ENCODE measurements at places on chromosomes 11 and 22.

GRCh38 chr11:45304111-45304991, 18.2 kb upstream of the SYT13 start:
- no peak for ATAC-seq

- ATAC-seq, result no peak
Observed at GRCh38 chr11:95720195-95720594, 69.4 kb downstream of the FAM76B start.

GRCh38 chr22:19069451-19069850, 52.8 kb downstream of the DGCR2 start:
- no peak for ATAC-seq

GRCh38 chr11:12827929-12828812, 153.9 kb downstream of the TEAD1 start:
- ATAC-seq, result no peak

DNA sequence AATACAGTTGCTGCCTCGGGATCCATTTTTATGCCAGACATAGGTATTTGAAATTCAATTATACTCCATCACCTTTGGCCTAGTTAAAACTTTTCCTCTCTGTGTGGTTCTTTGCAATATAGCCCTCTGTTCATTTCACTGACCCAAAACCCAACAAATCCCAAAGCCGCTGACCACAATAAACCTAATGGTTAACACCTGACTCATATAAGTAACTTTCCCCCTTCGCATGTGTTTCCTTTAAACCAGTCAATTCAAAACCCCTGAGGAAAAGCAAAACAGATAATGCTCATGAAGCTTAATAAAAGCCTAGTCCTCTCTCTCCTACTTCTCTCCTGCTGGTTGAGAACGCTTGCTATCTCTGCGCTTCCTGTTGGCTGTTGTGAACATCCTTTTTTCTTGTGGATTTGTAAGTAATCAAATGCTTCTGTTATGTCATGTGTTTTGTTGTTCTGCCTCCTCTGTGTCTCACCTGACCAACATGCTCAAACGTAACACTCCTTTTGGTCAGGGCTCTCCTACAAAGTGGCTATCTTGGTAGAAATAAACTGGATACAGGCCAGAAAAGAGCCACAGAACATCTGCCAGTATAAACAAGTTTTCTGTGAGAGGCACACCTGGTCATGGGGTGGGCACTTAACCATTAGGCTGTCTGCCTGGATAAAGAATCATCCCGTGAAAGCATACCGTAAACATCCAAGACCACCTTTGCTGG, 652.6 kb downstream of the METTL15 start:
- ATAC-seq, result no peak

DNA sequence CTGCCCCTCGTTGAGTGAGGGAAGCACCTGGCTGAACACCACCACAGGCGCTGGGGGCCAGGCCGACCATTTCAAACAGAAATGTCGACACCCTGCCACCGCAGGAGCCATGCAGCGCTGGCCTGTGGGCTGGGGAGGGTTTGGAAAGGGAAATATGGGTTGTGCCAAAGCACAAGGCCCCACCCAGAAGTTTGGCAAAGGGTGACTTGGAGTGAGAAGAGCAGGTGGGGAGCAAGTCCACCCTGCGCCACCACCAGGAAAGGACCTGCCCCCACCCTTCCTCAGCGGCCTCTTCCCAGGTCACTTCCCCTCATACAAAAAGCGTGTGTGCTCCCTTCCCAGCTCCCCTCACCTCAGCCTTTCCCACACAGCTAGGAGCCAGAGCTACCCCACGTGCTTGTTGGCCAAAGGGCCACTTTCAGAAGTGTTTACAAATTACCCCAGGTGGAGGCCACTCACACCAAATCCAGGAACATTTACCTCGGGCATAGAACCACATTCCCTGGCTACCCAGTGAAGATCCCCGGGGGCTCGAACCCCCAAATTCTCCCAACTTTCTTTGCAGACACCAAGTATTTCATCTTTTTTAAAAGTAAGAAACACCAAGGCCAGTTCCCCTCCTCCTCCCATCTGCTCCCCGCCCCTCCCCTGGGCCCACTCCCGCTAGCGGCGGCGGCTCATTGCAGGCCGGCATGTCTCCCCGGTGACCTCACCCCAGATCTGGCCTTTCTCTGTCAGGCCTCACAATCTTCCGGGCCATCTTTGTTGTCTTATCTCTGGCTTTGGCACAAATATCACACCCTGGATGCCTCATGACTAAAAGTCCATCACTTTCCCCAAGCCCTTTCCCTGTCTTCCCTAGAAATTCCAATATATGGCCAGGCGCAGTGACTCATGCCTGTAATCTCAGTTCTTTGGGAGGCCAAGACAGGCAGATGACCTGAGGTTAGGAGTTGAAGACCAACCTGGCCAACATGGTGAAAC, 20.5 kb upstream of the SCGB1A1 start:
- no peak for ATAC-seq

- ATAC-seq, result no peak
Observed at GRCh38 chr22:44360668-44361381, 48.1 kb upstream of the SHISAL1 start.

DNA sequence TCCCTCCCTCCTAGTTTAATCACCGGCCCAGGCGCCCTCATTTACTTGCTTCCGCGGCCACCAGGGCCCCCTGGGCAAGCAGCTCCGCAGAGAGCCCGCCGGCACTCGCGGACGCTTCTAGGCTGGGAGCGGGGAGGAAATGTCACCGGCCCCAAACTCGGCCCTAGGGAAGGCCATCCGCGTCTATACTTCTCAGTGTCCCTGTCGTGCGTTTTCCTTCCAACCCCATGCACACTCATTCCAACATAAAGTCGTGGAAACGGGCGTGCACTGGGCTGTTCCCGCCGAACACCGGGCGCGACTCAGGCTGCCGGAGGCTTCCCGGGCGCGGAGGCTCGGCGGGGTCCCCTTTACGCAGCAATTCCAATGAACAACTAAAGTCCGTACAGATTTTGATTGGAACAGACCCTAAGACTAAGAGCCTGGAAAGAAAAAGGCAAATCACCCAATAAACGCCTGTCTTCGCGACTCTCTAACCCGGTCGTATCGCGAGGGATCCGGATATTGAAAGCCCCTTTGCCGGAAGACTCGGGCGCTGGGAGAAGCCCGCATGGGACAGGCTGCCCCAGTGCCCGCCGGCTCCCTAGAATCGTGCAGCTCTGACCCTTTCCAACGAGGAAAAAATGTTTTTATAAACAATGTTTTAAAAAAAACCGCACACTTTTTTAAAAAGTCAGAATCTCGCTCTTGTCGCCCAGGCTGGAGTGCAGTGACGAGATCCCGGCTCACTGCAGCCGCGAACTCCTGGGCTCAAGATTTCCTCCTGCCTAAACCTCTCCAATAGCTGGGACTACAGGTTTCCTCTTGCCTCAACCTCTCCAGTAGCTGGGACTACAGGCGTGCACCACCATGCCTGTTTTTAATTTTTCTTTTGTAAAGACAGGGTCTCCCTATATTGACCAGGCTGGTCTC, 1.3 kb upstream of the BARX2 start:
- no peak for ATAC-seq

- ATAC-seq, result no peak
Observed at GRCh38 chr11:76770642-76771445, 12.3 kb upstream of the TSKU start.

DNA sequence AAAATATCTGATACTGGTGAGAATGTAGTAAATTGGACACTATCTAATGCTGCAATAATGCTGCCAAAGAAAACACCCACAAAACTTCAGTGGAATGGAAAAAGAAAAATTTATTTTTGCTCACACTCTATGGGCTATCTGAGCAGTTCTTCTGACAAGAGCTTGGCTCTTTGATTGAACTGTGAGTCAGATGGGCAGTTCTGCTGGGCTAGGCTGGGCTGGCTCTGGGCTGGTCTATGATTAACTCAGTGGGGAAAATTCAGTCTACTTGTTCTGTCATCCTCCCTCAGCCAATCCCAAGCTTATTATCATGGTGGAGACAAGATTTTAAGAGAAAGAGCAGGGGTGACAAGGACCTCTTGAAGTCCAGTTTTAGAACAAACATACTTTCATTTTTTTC, 1404.8 kb downstream of the LRRC4C start:
- ATAC-seq, result no peak

Measured in activated CD4-positive, CD25-positive, alpha-beta regulatory T cell treated with anti-CD3 and anti-CD28 coated beads, Interleukin-2, amount 50 U/mL, for 24 hours (primary cell).